CD4-positive, CD25-positive, alpha-beta regulatory T cell (primary cell): ENCODE measurements at places on chromosomes 2 and 18. TPM values are rescaled to one million over a fixed set of nuclear protein-coding genes. Genes with fewer than 3 reads are reported as not detected.

Gene HOXD4
- not detected for total RNA-seq

Gene POTEJ
- total RNA-seq: not detected

Gene PSTPIP2
- 14.3 TPM for total RNA-seq

Gene CAPN14
- total RNA-seq: 0.20 TPM

Gene FAM228A
- not detected for total RNA-seq

Gene CAPG
- total RNA-seq: 44.5 TPM

Gene DNMT3A
- total RNA-seq: 81.0 TPM

Gene SLC14A1
- 35.1 TPM for total RNA-seq

Gene ALPP
- not detected for total RNA-seq

Gene CYTIP
- total RNA-seq: 454 TPM

GRCh38 chr2:88010136-88010535, 6.2 kb downstream of the RNU2-63P start:
- no peak for DNase-seq

- H3K27me3 ChIP-seq: no peaks in the 10 kb centered on the region
- no peaks in the 10 kb centered on the region for H3K36me3 ChIP-seq
- no peak overlapping the region for H3K4me3 ChIP-seq
These were observed 124.4 kb downstream of the LRRTM4 start for GRCh38 chr2:77397763-77398162.

- no peak overlapping the region for H3K27ac ChIP-seq
- H3K36me3 ChIP-seq: no peaks in the 10 kb centered on the region
- DNase-seq: no peak
These were observed 63.1 kb upstream of the LYPD1 start for GRCh38 chr2:132733094-132733493.

DNA sequence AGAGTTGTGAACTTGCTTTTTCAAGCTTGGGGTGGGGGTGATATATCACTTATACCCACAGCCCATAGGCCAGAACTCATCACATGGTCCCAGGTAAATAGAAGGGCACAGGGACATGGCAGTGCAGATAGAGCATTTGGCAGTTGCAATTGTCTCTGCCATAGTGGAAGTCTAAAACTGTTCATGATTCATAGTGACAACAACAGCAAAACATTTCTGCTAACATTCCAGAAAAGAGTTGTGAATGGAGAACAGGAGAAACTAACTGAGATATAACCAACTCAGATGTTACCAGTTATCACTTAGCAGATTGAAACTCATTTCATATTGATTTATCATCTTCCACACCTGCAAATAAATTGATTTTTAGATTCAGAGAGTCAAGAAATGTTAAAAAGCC, 278.6 kb upstream of the KYNU start:
- no peaks in the 10 kb centered on the region for H3K36me3 ChIP-seq
- no peak overlapping the region for H3K4me3 ChIP-seq
- DNase-seq: no peak
- no peaks in the 10 kb centered on the region for H3K4me1 ChIP-seq

GRCh38 chr18:8707556-8708300, 2.4 kb downstream of the MTCL1 start:
- no peaks in the 10 kb centered on the region for H3K36me3 ChIP-seq
- peaks cover 18% of the 10 kb centered on the region for H3K4me1 ChIP-seq
- H3K4me3 ChIP-seq: no peak overlapping the region
- no peak for DNase-seq
- peaks cover 22% of the 10 kb centered on the region for H3K27me3 ChIP-seq

DNA sequence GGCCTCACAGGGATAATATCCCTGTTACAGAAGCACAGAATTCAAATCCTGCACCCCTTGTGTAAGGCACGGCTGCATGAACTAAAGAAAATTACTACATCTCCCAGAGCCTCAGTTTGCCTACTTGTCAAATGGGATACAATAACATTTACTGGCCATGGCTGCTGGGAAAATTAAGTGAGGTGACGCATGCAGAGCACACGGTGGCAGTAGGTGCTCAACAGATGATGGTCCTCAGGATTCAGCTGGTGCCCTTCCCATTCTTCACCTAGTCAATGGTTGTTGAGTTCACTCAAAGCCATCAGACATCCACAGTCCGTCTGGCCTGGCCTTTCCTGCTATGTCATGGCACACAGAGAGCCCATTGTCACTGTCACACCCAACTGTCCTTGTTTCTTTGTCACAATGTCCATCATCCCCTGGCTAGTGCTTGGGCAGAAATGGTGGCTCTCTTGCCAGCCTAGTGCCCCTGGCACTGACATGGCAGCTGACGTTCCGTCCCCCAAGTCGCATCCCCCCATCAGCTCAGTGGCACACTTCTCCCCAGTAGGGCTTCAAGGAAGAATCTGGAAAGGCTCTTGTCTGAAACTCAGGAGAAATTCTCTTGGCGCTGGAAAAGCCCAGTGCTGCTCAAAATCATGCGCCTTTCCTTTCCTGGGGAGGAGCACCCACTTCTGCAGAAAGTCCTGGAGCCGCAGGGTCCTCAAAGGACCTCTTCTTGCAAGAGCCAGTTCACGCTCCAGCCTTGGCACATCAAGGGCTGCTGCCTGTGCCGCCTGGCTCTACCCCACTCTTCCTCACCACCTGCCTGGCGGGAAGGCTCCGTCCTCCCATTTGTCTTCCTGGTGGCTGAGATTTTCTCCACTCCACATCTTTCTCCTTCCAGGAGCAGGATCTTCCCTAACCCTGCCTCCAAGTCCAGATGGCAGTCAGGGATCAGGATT, 55.9 kb upstream of the SLC66A3 start:
- no peak for DNase-seq
- H3K27ac ChIP-seq: no peak overlapping the region
- no peaks in the 10 kb centered on the region for H3K36me3 ChIP-seq
- peaks cover 12% of the 10 kb centered on the region for H3K4me1 ChIP-seq
- no peaks in the 10 kb centered on the region for H3K27me3 ChIP-seq

DNA sequence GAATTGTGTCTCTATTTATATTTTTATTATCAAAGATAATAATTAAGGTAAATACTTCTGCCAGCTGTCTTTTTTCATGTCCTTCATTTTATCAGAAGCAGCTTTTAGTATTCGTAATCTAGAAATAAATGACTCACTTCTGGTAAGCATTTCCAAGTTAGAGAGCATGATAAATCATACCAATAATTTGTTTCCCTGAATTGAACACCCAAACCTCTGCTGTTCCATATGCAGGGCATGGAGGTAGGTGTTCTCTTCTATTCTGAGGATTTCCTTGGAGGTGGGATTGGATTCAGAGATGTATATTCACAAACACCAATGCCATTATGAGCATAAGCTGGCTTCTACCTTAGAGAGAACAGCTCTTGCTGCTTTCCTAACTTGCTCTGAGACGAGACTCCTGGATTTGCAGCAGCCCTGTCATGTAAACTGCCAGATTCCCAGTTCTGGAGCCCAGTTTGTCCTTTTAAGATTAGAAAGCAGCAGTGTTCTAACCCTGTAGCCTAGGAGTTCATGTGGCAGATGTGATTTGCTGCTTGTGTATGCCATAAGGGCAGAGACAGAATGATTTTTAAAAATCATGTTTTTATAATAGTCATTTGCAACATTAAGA, 47.5 kb downstream of the SKA1 start:
- H3K27me3 ChIP-seq: peaks cover 7% of the 10 kb centered on the region
- H3K27ac ChIP-seq: no peak overlapping the region
- H3K36me3 ChIP-seq: no peaks in the 10 kb centered on the region
- DNase-seq: no peak
- no peak overlapping the region for H3K4me3 ChIP-seq

DNA sequence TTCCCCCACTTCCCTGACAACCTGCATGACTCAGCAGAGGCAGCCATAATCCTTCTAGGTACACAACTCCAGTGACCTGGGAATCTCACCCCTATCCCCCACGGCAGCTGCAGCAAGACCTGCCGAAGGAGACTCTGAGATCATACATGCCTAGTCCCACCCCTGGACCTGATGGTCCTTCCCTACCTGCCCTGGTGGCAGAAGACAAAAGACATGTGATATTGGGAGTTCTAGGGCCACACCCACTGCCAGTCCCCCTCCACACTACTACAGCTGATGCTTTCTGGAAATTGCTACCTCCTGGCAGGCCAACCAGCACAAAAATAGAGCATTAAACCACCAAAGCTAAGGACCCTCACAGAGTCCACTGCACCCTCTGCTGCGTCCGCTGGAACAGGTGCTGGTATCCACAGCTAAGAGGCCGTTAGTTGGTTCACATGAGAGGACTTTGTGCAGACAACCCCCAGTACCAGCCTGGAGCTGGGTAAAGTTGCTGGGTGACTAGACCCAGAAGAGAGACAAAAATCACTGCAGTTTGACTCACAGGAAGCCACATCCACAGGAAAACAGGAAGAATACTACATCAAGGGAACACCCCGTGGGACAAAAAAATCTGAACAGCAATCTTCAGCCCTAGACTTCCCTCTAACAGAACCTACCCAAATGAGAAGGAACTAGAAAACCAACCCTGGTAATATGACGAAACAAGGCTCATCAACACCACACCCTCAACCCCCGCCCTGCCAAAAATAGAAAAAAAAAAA, 12.5 kb downstream of the MARCO start:
- no peak overlapping the region for H3K4me3 ChIP-seq
- no peaks in the 10 kb centered on the region for H3K27me3 ChIP-seq
- no peaks in the 10 kb centered on the region for H3K36me3 ChIP-seq
- H3K4me1 ChIP-seq: no peaks in the 10 kb centered on the region

DNA sequence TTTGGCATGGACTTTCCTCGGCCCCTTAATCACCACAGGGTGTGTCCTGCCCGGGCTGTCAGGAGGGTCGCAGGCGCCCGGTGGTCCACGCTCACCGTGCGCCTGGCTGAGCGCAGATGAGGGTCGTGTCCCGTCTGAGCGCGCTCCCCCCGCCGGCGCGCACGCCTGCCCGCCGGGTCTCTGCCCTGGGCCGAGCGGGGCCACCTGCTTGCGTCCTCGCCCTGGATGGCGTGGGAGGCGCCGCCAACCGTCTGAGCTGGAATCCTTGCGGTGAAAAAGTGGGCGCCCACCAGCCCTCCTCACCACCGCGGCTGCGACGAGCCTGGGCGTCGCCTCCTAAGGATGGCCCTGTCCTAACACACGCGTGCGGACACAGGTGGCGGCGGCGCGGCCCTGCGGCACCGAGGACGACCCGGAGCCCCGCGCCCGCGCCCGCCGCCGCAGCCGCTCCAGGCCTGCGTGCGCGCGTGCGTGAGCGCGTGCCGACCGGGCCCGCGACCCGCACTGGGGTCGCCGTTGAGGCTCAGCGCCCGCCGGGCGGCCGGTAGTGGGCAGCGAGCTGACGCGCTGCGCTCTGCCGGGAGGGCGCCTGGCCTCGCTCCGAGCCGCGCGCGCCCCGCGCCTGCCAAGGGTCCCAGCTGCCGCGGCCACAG, 126.6 kb downstream of the ARHGEF4 start:
- no peaks in the 10 kb centered on the region for H3K36me3 ChIP-seq
- no peak overlapping the region for H3K27ac ChIP-seq
- H3K4me3 ChIP-seq: no peak overlapping the region
- no peaks in the 10 kb centered on the region for H3K4me1 ChIP-seq

GRCh38 chr2:3463186-3463835, 56.0 kb downstream of the ADI1 start:
- no peaks in the 10 kb centered on the region for H3K4me1 ChIP-seq
- no peak overlapping the region for H3K4me3 ChIP-seq
- H3K27ac ChIP-seq: no peak overlapping the region
- no peaks in the 10 kb centered on the region for H3K27me3 ChIP-seq
- peaks cover 51% of the 10 kb centered on the region for H3K36me3 ChIP-seq

GRCh38 chr2:170229125-170229524, 51.2 kb downstream of the MYO3B start:
- no peak for DNase-seq
- H3K4me3 ChIP-seq: no peak overlapping the region
- no peak overlapping the region for H3K27ac ChIP-seq
- H3K27me3 ChIP-seq: no peaks in the 10 kb centered on the region
- no peaks in the 10 kb centered on the region for H3K4me1 ChIP-seq

DNA sequence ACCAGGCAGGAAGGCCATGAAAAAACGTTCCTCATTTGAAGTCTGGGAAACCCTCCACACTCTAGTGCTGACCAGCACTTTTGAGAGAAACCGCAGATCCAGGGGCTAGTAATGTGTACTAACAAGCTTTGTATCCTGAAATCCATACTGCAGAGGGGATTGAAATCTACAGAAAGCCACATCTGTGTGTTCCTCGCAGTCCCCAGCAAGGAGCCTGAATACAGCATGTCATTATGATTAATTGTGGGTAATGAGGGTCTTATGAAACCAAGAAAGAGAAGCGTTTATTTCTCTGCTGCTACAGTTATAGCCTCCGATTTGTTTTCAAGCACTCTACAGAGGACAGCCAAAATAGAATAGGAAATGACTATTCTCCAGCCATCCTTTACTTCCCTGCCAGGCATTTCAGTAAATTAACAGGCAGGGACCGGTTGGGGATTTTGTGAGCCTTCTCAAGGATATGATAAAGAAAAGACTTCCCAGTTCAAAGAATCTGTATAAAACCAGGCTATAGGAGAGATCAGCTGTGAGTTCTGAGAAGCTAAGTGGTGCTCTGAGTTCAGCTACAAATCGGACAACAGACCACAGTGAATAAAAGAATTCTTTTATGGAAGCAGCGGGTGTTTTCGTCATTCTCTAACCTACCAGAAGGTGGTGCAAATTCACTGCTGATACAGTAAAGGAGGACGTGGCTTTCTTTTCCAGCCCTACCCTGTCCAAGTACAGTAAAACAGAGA, 133.4 kb downstream of the INSIG2 start:
- H3K36me3 ChIP-seq: no peaks in the 10 kb centered on the region
- peaks cover 13% of the 10 kb centered on the region for H3K4me1 ChIP-seq
- H3K4me3 ChIP-seq: no peak overlapping the region
- peak; percentile 12 for DNase-seq
- peaks cover 52% of the 10 kb centered on the region for H3K27me3 ChIP-seq

- H3K4me1 ChIP-seq: no peaks in the 10 kb centered on the region
- H3K27me3 ChIP-seq: no peaks in the 10 kb centered on the region
- H3K27ac ChIP-seq: no peak overlapping the region
- no peak for DNase-seq
These were observed 225.0 kb downstream of the FHOD3 start for GRCh38 chr18:36522509-36522908.

DNA sequence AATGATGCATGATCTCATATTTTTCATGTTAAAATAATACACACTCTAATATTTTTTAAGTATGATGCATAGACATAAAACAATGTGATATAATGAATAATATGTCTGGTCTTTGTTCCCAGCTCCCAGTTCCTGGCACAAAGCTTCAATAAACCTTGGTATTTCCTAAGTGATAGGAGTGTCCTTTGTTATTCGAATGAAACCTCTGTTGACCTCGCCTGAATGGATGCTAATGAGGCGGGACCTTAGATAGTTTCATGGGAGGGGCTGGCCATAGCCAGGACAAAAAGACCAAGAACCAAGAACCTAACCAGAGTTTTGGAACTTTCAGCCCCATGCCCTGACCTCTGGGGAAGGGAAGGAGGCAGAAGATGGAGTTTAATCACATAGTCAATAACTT, 257.7 kb upstream of the COPS8 start:
- H3K4me1 ChIP-seq: no peaks in the 10 kb centered on the region
- H3K4me3 ChIP-seq: no peak overlapping the region
- no peak overlapping the region for H3K27ac ChIP-seq
- no peaks in the 10 kb centered on the region for H3K27me3 ChIP-seq
- no peak for DNase-seq
